GF-D8 (cell line): ENCODE measurements at places on chromosomes 3 and 15.

DNA sequence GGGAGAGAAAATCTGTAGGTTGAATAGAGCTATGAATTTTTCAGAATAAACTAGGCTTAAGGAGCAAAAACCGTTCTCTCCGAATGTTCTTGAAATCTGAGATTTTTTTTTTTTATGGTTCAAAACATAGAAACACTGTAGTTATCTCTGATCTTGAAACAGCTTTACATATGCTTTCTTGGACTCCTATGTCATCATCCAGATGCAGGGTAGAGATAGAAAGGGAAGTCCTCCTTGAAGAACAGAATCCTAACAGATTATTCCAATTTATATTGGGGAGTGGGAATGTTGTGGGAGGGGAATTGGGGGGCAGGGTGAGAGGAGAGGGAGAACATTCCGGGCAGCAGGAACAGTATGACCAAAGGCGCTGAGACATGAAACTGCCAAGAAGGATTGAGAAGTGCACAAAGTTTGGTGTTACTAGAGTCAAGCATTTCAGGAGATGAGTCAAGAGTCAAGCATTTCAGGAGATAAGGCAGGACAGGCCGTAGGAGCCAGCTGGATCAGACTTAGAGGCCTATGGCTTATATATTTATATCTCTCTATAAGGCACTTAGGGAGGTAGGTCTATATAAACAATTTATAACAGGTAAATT lies 21.9 kb upstream of the ST3GAL6 start:
- no peak for DNase-seq

GRCh38 chr3:18847583-18848197 lies 300.6 kb upstream of the KCNH8 start:
- no peak for DNase-seq

- DNase-seq: no peak
Observed at GRCh38 chr3:7518456-7518855, 657.5 kb downstream of the GRM7 start.

DNA sequence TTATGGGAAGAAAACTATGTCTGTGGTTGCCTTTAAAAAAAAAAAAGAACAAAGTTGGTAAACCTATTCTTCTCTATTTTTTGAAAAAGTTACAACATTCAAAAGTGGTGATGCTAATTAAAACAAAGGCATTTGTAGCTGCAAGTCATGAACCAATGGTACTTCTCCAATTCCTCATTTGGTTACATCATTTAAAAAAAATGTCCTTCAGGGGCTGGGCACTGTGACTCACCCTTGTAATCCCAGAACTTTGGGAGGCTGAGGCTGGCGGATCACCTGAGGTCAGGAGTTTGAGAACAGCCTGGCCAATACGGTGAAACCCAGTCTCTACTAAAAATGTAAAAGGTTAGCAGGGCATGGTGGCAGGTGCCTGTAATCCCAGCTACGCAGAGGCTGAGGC lies 574.6 kb downstream of the VGLL3 start:
- no peak for DNase-seq

DNA sequence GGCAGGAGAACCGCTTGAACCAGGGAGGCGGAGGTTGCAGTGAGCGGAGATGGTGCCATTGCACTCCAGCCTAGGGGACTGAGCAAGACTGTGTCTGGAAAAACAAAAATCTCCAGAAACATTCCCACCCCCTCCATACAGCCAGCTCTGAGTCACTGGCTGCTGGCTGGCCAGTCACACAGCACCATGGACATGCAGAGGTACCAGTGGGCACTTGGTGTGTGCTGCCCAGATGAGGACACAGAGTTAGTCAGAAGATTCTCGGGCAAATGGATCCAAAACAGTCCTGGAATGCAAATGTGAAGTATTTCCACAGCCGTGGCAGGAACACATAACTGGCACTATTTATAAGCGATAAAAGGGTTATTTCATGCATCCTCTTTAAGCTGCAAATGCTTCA lies 44.6 kb downstream of the BDH1 start:
- no peak for DNase-seq

- DNase-seq: no peak
Observed at GRCh38 chr3:14472471-14473351, 67.4 kb downstream of the GRIP2 start.

GRCh38 chr3:188052169-188053035 lies 101.6 kb upstream of the LPP start:
- DNase-seq: no peak

DNA sequence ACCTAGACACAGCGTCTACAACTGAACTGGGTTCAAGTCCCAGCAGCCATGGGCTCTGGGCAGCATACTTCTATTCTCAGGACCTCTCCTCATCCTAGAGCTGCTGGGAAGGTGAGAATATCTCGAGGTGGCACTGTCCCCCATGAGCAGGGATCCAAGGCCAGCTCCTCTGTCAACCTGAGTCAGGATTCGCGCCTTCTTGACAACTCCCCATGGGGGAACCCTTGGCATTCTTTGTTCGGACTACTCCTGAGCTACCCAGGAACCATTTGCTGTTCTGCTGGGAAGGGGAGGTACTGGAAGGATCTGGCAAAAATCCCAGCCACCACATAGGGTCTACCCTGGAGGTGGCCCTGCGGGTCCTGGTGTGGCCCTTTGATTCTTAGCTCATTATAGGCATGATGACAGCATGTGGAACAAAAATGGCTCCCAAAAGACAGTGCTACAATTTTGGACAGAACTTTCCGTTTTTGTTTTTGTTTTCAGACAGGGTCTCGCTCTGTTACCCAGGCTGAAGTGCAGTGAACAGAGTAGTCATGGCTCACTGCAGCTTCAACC lies 22.3 kb downstream of the PLXNB1 start:
- DNase-seq: no peak

DNA sequence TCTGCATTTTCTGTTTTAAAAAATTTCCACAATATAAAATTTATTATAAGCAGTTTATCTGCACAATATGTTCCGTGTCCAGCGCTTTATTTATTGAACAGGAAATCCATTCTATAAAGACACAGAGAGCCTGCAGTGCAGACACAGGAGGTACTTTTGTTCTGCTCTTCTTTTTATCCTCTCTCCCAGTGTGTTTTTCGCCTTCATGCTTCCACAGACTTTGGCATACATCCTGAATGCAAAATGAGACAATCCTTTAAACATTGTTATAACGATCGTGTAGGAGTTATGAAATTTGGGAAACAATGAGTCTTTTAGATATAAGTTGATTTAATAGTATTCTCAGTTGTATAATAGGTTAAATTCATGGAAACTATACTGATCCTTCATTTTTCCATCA lies 749.2 kb downstream of the NAALADL2 start:
- no peak for DNase-seq

DNA sequence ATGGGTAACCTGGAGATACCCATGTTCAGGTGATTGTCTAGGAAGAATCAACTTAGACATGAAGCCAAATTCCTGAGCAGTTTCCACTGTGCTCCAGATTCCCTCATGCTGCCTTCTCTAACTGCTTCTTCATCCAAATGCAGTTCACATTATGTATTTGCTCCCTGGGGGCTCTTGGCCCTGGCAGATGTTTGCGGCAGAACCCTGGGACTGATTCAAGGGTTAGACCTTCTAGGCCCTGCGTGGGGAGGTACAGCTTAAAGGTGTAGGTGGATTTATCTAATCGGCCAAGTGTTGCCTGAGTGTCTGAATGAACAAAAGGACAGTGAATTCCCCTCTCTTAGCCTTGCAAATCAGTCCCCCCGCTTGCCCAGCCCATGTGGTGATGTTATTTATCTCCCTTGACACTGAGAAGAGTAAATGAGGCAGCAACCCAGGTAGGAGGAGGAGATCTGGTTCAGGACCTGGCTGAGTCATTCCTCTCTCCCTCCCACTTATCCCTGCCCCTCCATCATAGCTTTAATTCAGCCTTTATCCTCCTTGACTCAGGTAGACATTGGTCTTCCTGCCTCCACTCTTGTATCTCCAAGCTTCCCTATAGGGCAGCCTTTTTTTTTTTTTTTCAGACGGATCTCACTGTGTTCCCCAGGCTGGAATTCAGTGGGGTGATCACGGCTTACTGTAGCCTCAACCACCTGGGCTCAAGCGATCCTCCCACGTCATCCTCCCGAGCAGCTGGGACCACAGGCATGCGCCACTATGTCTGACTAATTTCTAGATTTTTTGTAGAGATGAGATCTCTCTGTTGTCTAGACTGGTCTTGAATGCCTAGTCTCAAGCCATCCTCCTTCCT lies 54.8 kb downstream of the MAGEF1 start:
- no peak for DNase-seq

DNA sequence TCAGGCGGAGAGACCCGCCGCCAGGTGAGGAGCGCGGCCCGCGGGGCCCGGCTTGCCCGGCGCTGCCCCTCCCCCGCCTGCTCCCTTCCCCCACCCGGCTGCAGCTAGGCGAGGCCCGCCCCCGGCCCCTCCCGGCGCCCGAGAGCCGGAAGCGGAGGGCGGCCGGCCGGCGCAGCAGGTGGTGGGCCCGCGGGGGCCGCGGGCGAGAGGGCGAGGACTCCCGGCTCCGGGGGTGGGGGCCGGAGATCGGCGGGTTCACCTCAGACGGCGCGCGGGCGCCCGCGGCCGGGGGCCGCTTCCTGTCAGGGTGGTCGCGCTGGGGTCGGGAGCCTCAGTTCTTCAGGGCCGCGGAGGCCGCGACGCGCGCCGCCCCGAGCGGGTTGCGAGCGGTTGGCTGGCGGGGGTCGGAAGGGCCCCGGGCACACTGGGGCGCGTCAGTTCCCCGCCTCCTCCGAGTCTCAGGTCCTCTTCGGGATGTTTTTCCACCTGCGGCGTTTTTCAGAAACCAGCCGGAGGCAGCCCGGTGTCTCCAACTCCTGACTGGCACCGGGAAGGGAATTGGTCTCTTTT lies 395 bp downstream of the ZFAND6 start:
- DNase-seq: peak; percentile 34

- no peak for DNase-seq
Observed at GRCh38 chr3:89104499-89104898, 2.9 kb upstream of the EPHA3 start.

- no peak for DNase-seq
Observed at GRCh38 chr3:144362126-144362525, 390.5 kb downstream of the DIPK2A start.

- DNase-seq: no peak
Observed at GRCh38 chr15:23594252-23594770, 28.8 kb downstream of the MKRN3 start.

GRCh38 chr3:64354221-64354620 lies 129.0 kb upstream of the PRICKLE2 start:
- DNase-seq: no peak

DNA sequence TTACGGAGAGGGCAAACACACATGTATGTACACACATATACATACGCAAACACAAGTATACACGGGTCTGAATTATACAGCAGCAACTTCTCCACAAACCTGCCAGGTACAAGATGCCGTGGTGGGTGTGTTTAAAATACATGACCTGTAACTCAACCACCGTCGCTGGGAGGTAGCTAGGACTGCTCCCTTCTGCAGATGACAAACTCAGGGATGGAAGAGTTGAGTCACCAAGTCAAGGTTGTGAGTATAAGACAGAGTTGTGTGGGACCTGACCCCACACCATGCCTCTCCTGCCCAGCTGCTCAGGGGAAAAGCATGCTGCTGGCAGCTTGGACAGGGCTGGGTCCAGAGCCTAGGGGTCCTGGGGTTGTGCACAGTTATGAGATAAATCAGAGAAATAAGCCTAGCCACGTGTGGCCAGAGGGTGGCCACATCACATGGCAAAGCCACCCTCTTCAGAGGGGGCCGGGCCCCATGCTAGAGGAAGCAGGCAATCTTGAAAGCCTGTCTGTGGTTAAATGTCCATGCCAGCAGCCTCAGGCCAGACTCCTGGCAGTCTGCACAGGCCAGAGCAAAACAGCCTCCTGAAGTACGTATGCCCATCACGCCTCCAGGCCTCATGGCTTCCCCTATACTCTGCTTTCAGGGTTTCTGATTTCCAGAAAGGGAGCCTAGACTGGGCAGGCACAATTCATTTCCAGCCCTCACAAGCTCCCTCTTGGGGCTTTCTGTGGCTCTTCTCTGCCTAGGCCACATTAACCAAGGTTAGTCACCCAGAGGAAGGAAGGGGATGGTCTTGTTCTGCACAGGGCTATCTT lies 107.7 kb upstream of the RPL32 start:
- DNase-seq: peak; percentile 45

- DNase-seq: no peak
Observed at GRCh38 chr3:26628915-26629314, 6.3 kb downstream of the LRRC3B start.

DNA sequence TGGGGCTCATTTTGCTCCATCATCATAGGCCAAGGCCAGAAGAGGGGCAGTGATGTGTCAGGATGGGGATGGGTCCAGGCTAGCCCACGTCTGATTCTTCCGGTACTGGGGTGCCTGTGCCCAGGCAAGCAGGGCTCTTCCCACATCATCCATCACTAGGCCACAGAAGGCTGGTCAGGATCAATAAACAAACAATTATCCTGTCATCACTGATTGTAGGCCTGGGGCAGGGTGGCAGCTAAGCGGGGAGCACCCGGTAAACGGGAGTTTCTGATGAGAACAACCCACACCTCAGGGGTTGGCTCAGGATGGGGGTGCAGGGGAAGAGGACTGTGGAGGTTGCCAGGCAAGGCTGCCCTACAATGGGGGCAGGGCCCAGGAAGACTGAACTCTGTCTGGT lies 18.1 kb upstream of the CACNA2D2 start:
- DNase-seq: no peak

DNA sequence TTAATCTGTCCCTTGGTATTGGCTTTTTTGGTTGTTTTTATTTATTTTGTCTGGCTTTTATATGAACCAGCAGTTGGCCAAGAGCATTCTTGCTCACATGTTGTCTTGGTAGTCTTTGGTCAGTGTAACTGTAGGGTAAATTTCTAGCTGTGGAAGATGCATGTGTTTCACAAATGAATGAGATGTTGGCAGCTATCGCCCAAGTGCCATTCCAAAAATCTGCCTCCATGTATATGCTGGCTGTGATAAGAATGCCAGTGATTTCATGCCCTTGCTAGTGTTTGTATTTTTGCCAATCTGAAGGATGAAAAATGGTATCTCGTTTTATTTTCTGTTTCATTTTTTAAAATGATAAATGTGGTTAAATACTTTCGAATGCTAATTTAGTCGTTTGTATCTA lies 50.1 kb downstream of the TLNRD1 start:
- DNase-seq: no peak

DNA sequence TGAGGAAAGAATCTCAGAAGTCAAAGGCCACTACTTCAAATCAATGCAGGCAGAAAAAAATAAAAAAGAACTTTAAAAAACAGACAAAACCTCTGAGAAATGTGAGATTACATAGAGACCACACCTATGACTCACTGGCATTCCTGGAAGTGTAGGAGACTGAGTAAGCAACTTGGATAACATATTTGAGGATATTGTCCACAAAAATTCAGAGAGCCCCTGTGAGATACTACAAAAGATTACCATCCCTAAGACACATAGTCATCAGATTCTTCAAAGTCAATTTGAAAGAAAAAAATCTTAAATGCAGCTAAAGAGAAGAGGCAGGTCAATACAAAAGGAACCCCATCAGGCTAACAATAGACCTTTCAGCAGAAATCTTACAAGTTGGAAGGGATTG lies 887.3 kb downstream of the NTRK3 start:
- no peak for DNase-seq

GRCh38 chr3:55750525-55750924 lies 263.4 kb upstream of the WNT5A start:
- no peak for DNase-seq

DNA sequence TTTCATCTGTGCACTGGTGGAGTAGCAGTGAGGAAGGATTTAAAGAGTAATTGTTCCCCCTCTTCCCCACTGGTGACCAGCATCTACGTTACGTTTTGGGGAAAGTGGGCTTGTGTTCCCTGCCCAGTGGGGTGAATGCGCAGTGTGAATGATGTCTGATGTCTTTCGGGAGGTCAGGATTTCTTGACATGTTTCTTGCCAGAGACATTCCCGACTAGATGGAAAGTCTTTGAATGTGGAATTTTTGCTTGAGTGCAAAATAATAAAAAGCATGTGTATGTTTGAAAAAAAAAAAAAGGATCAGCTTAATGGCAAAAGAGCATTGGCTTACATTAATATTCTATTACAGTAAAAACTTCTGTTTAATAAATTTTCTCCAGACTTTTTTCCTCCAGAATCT lies 632.2 kb downstream of the FOXP1 start:
- DNase-seq: no peak
